ENCODE measurements at places on chromosomes 6 and 20.

DNA sequence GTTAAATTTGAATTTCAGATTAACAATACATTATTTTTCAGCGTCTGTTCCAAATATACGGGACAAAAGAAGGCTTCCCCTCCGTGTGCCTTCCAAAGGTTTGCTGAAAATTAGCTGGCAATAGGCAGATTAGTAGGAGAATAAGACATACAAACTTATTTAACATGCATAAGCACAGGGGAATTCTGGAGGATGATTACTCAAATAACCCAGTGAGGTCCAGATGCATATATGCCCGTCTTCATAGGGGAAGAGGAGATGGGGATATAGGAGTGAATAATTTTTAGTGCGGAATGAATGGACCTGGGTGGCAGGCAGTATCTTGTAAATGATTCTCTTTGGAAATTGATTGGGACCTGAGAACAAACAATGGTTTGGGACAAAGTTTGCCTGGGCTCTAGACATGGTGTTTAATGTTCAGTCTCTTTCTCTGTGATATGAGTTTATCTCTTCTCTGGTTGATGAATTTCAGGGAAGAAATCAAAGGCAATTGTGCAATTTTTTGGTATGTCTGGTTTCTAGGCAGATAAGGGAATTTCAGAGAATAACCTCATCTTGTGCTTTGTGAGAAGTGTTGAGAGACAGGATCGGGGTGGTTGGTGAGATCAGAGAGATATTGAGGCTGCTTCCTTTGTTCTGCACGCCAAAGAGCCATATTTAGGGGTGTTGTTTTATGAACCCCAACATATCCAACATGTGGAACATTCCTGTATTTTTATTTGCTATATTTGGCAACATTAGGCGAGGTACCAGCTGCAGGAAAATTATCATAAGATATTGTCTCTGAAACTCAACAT is 63.7 kb downstream of the MKKS start:
- DNase-seq: no peak

GRCh38 chr20:1953621-1954020 is 40.2 kb downstream of the PDYN start:
- DNase-seq: no peak

GRCh38 chr6:14676064-14676463 is 558.5 kb downstream of the CD83 start:
- DNase-seq: no peak

- no peak for DNase-seq
Observed at GRCh38 chr6:156851454-156851921, 74.3 kb downstream of the ARID1B start.

GRCh38 chr6:69888482-69889233 is 22.3 kb downstream of the COL19A1 start:
- no peak for DNase-seq

- DNase-seq: no peak
Observed at GRCh38 chr20:50633361-50633760, 58.0 kb downstream of the RIPOR3 start.

- no peak for DNase-seq
Observed at GRCh38 chr6:42627674-42628073, 63.8 kb downstream of the UBR2 start.

- no peak for DNase-seq
Observed at GRCh38 chr6:163293286-163293685, 121.2 kb upstream of the QKI start.

DNA sequence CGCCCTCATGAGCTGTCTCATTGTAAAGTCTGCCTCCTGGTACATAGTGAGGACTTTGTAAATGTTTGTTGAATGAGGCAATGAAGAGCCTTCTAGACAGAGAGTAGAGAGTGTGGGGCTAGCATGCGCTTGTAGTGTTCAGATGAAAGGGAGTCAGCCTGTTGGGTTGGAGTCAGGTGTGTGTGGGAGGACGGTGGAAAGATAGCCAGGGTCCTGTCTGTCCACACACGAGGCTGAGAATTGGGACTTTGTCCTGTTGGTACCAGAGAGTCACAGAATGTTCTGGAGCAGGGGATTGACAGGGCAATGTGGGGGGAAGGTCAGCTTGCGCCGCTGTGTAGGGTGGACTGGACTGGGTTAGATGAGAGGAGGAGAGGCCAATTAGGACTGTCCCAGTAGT is 58.6 kb downstream of the RIOK1 start:
- no peak for DNase-seq

DNA sequence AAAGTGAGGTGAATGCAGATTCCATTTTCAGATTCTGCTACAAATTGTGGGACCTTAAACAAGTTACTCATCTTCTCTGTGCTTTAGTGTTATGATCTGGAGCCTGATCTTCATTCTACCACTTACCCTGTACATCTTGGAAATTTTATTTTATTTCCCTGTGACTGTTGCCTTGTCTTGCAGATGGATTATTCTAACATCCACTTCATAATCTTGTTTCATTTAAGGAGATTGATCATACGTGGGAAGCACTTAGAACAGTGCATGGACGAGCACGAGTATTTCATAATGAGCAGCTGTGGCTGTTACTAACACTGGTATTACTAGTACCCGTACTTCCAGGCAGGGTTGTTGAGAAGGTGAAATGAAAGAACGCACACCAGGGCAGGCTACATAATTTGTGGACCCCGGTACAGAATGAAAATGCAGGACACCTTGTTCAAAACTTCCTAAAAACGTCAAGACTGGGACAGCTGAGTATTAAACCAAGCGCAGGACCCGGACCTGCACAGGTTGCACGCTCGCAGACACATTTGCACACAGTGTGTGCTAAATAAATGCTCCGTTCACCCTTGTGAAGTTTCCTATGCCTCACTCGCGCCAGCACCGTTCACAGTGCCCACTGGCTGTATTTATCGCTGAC is 535 bp upstream of the CCDC170 start:
- no peak for DNase-seq

DNA sequence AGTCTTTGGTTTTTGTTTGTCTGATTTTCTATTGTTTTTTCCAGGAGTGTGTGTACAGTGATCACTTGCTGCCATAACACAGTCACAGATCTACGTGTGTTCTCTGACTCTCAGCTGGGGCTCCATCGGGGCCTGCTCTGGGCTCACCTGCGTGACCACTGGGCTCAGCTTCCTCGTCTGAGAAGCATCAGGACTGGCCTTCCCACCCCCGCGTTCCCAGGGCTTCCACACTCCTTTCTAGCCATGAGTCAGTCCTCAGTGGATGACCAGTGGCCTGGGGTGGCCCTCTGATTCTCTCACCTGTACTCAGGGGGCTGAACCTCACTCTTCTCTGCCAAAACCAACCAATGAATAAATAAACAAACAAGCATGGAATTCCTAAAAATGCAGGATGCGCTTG is 14.5 kb downstream of the THBS2 start:
- no peak for DNase-seq
